Stomach (tissue), 19 donors: ENCODE measurements at places on chromosomes 7 and 10. TPM values are rescaled to one million over a fixed set of nuclear protein-coding genes. Genes with fewer than 3 reads are reported as not detected.

DNA sequence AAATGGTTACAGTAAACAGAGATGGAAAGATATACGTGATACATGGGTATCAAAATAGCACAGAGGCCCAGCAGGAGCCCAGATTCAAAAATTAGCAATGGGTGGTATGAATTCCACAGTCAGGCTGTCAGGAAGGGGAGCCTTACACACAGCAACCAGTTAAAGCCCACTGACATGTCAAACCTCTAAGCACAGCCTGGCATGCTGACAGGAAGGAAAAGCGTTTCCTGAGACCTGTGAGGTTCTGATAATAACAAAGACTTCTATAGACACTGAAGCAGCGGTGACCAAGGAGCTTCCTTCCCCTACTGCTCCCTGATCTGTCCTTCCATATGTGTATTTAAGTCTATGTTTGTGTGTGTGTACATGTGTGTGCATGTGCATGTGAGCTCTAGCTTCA, 89.9 kb downstream of the PHYHIPL start:
- peak; percentile 26 for DNase-seq

DNA sequence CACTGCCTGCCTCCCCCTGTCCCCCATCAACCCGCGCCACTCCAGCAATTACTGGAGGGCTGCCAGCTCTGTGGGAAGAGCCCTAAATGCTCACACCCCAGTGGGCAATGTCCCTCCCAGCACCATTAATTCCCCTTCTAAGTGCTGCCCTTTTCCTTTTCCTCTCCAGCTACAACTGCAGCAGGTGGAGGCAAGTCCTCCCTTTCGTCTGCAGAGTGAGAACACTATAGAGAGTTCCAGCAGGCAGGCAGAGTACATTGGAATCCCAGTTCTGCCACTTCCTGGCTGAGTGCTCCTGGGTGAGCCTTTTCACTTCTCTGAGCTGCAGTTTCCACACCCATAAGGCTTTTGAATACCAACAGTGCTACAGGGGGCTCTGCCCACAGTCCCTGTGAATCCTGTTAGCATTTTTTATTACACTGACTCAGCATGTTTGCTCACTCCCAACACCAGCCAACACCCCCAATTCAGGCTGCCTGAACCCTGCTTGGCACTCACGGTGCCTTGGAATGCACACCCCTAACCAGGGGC, 447.0 kb downstream of the GRID1 start:
- DNase-seq: peak; percentile 37

DNA sequence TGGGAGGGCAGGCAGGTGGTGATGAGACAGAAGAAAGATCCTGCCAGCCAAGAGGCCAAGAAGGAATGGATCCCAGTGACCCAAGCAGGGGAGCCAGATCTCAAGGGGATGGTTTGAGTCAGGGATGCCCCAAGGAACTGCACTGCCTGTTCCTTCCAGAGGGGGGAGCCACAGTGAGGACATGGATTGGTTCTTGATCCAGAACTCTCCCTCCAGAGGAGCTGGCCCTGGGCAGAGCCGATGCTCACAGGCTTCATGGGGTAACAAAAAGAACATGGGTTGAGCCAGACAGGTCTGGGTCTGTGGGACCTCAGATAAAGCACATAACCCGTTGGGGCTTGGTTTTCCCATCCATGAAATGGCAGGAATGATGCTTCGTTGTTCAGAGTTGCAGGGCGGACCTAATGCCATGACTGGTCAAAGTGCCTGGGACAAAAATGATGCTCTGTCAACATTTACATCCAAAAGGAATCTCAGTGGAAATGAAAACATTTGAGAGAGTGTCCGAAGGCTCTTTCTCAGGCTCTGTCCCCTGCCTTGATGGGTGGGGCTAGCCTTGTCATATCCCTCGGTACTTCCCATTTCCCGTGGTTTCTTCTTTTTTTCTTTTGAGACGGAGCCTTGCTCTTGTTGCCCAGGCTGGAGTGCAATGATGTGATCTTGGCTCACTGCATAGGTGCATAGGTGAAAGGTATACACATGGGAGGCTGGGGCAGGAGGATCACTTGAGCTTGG, 4.7 kb upstream of the DENND2A start:
- DNase-seq: no peak

- no peak for DNase-seq
These were observed 527.1 kb downstream of the TYW1 start for GRCh38 chr7:67523713-67524112.

The OR6V1 gene
- total RNA-seq: not detected

The TSPAN12 gene
- 18.0 TPM for total RNA-seq

The CPA2 gene
- not detected for total RNA-seq
